ENCODE measurements at places on chromosomes 11 and 22.

GRCh38 chr11:83151274-83151977, 5.5 kb upstream of the PCF11 start:
- H3K4me3 ChIP-seq = no peak overlapping the region
- no peak overlapping the region for H3K27ac ChIP-seq
- no peak for DNase-seq
- H3K4me1 ChIP-seq = no peaks in the 10 kb centered on the region

DNA sequence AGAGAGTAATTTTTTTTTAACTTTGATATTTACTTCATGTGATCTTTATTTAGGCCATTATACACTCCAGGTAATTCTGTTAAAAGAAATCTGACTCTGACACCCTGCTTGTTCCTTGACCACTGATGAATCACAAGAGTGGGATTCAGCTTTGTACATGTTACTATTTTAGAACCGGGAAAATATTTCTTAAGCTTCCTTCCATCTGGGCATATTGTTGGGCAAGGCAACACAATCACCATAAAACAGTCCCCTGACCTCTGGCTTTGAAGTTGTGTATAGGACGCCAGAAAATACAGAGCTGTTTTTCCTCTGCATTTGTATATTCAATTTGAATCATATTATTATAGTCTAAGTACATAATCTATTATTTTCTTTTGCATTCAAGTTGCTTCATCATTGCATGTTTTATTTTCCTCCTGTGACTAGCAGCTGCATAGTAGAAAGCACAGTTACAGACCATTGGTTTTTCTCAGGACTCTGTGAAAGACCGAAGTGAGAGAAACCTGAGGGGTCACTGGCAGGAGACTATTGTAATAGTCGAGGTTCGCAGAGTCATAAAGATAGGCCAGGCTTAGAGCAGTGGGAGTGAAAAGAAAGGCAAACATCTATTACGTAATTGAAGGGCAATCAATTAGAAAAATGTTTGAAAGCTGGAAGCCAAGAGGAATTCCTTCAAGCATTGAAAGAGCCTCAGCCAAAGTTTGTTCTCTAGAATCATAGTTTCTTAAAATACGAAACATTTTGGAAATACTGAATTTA, 51.8 kb upstream of the SLC36A4 start:
- no peaks in the 10 kb centered on the region for H3K4me1 ChIP-seq
- H3K36me3 ChIP-seq = no peaks in the 10 kb centered on the region
- no peak for DNase-seq
- no peak overlapping the region for H3K4me3 ChIP-seq

- H3K4me3 ChIP-seq = no peak overlapping the region
- DNase-seq = no peak
- H3K4me1 ChIP-seq = no peaks in the 10 kb centered on the region
Measured at GRCh38 chr11:94568717-94569116, 1.5 kb downstream of the PIWIL4 start.

DNA sequence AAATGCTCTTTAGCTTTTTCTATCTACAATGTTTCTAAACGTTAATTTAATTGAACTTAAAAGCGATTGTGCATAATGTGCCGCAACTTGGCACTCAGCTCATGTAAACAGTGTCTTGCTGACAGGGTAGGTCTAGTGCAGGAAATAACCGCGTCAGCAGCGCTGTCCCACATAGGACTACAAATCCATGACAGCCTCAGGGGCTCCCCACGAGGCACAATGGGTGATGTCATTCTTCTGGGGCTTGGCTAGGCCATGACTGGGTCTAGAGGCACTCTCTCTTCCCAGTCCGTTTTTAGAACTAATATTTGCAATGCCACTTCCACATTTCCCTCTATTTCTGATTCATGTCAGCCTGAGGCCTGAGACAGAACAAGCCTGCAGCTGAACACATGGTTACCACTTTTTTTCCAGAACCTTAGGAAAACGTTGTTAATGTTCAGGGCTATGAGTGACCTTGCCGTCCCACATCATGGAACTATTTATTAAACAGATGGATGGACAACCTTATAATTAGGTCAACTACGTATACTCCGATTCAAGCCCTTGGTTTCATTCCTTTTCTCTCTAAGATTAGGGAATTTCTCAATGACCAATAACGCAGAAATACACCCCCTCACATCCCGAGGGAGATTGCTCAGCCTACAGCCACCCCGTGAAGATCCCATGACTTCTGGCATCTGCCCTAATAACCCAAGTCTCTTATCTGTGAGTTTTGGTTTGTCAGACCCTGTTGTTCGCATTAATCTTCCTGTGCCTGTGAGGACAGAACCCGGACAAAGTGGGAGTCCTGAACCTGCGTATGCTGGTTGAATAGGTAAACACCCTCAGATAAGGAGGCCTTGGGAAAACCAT, 19.4 kb upstream of the SNX32 start:
- H3K4me3 ChIP-seq = no peak overlapping the region
- no peaks in the 10 kb centered on the region for H3K36me3 ChIP-seq
- H3K27ac ChIP-seq = no peak overlapping the region
- H3K4me1 ChIP-seq = no peaks in the 10 kb centered on the region
- DNase-seq = no peak

DNA sequence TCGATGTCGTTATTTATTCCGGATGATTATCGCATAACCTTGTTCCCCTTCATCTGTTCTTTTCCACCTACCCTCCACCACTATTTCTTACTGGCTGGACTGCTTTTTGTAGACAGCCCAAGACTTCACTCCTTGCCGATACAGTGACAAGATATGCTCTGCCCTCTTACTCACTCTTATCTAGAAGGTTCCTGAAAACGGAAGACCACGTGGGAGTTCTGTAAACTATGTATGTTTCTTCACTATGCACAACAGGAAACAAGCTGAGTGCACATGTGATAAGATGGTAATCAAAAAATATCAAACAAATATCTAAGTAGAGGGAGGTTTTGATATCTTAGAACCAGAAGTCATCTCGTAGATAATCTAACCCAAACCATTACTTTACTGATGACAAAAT, 122.9 kb upstream of the ARHGAP20 start:
- no peaks in the 10 kb centered on the region for H3K36me3 ChIP-seq
- H3K27ac ChIP-seq = no peak overlapping the region
- H3K4me3 ChIP-seq = no peak overlapping the region
- peaks cover 6% of the 10 kb centered on the region for H3K4me1 ChIP-seq
- DNase-seq = no peak
- H3K27me3 ChIP-seq = peaks cover 64% of the 10 kb centered on the region

- H3K36me3 ChIP-seq = no peaks in the 10 kb centered on the region
- H3K4me1 ChIP-seq = no peaks in the 10 kb centered on the region
- H3K27ac ChIP-seq = no peak overlapping the region
- no peaks in the 10 kb centered on the region for H3K27me3 ChIP-seq
- H3K4me3 ChIP-seq = no peak overlapping the region
- no peak for DNase-seq
Measured at GRCh38 chr11:30889143-30889794, 303.1 kb upstream of the MPPED2 start.

DNA sequence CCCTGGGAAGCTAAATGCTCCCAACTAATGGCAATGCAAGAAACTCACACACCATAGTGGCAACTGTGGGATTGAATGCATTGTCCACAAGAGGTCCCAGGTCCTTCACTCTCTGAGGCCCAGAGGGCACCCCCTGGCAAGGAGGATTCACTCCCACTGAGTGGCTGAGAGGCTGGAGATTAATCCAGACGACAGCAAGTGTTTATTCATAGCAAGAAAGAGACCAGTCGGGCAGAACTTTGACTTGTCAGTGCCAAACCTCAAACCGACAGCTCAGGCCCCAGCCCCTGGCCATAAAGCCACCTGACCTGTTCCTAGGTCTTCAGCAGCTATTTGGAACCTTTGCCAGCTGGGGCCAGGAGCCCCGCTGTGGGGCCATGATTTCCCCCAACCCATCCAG, 54.5 kb upstream of the MPEG1 start:
- no peak overlapping the region for H3K4me3 ChIP-seq
- no peak overlapping the region for H3K27ac ChIP-seq
- H3K36me3 ChIP-seq = no peaks in the 10 kb centered on the region
- no peaks in the 10 kb centered on the region for H3K27me3 ChIP-seq

- H3K36me3 ChIP-seq = no peaks in the 10 kb centered on the region
- no peak for DNase-seq
- no peak overlapping the region for H3K27ac ChIP-seq
- H3K27me3 ChIP-seq = no peaks in the 10 kb centered on the region
Measured at GRCh38 chr11:104098555-104098954, 62.1 kb downstream of the DDI1 start.

- no peak overlapping the region for H3K27ac ChIP-seq
- no peaks in the 10 kb centered on the region for H3K27me3 ChIP-seq
- H3K4me3 ChIP-seq = no peak overlapping the region
Measured at GRCh38 chr11:32836946-32837345, 7.2 kb downstream of the PRRG4 start.

GRCh38 chr11:1335264-1335810, 25.9 kb upstream of the TOLLIP start:
- peaks cover 45% of the 10 kb centered on the region for H3K27me3 ChIP-seq
- DNase-seq = no peak
- no peaks in the 10 kb centered on the region for H3K4me1 ChIP-seq
- no peak overlapping the region for H3K27ac ChIP-seq
- no peaks in the 10 kb centered on the region for H3K36me3 ChIP-seq

- H3K27me3 ChIP-seq = no peaks in the 10 kb centered on the region
- H3K4me1 ChIP-seq = no peaks in the 10 kb centered on the region
- H3K36me3 ChIP-seq = peaks cover 6% of the 10 kb centered on the region
- no peak overlapping the region for H3K27ac ChIP-seq
- DNase-seq = no peak
- no peak overlapping the region for H3K4me3 ChIP-seq
Measured at GRCh38 chr11:71934213-71934612, 5.4 kb downstream of the RNF121 start.

- no peak for DNase-seq
- H3K4me1 ChIP-seq = peaks cover 9% of the 10 kb centered on the region
- H3K27ac ChIP-seq = no peak overlapping the region
- no peaks in the 10 kb centered on the region for H3K36me3 ChIP-seq
Measured at GRCh38 chr11:117439256-117439655, 111.6 kb downstream of the CEP164 start.

GRCh38 chr11:75583718-75584658, 21.9 kb downstream of the SERPINH1 start:
- no peaks in the 10 kb centered on the region for H3K36me3 ChIP-seq
- H3K27ac ChIP-seq = peak overlapping the region; percentile 94
- peak overlapping the region; percentile 80 for H3K4me3 ChIP-seq
- peak; percentile 91 for DNase-seq
- peaks cover 7% of the 10 kb centered on the region for H3K4me1 ChIP-seq
- no peaks in the 10 kb centered on the region for H3K27me3 ChIP-seq

DNA sequence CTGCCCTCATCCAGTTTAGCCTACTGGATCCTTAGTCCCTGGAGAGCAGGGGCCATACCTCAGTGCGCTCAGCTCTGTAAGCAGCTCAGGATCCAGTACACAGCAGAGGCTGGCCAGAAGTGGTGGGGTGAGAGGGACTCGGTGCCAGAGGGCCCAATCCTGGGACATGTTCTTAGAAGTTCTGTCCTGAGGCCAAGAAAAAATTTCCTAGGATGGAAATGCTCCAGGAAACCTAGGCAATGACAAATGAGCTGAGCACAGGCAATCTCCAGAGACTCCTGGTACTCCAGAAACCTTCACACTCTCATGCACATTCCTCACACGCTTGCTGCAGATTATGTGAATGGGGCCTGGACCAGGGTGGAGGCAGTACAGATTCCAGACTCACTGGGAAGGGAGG, 89.6 kb downstream of the SERGEF start:
- no peak overlapping the region for H3K27ac ChIP-seq
- no peaks in the 10 kb centered on the region for H3K36me3 ChIP-seq
- H3K4me1 ChIP-seq = no peaks in the 10 kb centered on the region
- DNase-seq = no peak

- H3K27me3 ChIP-seq = no peaks in the 10 kb centered on the region
- H3K36me3 ChIP-seq = no peaks in the 10 kb centered on the region
- no peaks in the 10 kb centered on the region for H3K4me1 ChIP-seq
- no peak overlapping the region for H3K4me3 ChIP-seq
Measured at GRCh38 chr11:91326751-91327150, 897.9 kb upstream of the FAT3 start.

GRCh38 chr11:15667127-15667725, 552.5 kb downstream of the INSC start:
- H3K4me3 ChIP-seq = no peak overlapping the region
- no peaks in the 10 kb centered on the region for H3K27me3 ChIP-seq
- H3K36me3 ChIP-seq = no peaks in the 10 kb centered on the region
- no peak overlapping the region for H3K27ac ChIP-seq

- no peak overlapping the region for H3K27ac ChIP-seq
- H3K27me3 ChIP-seq = no peaks in the 10 kb centered on the region
- peaks cover 21% of the 10 kb centered on the region for H3K4me1 ChIP-seq
- no peak for DNase-seq
- H3K36me3 ChIP-seq = no peaks in the 10 kb centered on the region
Measured at GRCh38 chr11:6442441-6442840, 1.7 kb upstream of the HPX start.

- no peak overlapping the region for H3K4me3 ChIP-seq
- no peak overlapping the region for H3K27ac ChIP-seq
- H3K36me3 ChIP-seq = no peaks in the 10 kb centered on the region
- peaks cover 4% of the 10 kb centered on the region for H3K27me3 ChIP-seq
- peak; percentile 75 for DNase-seq
Measured at GRCh38 chr22:49838771-49839717, 11.4 kb upstream of the BRD1 start.

- DNase-seq = no peak
- H3K4me1 ChIP-seq = no peaks in the 10 kb centered on the region
- no peak overlapping the region for H3K27ac ChIP-seq
Measured at GRCh38 chr22:46004105-46004866, 27.3 kb upstream of the WNT7B start.

DNA sequence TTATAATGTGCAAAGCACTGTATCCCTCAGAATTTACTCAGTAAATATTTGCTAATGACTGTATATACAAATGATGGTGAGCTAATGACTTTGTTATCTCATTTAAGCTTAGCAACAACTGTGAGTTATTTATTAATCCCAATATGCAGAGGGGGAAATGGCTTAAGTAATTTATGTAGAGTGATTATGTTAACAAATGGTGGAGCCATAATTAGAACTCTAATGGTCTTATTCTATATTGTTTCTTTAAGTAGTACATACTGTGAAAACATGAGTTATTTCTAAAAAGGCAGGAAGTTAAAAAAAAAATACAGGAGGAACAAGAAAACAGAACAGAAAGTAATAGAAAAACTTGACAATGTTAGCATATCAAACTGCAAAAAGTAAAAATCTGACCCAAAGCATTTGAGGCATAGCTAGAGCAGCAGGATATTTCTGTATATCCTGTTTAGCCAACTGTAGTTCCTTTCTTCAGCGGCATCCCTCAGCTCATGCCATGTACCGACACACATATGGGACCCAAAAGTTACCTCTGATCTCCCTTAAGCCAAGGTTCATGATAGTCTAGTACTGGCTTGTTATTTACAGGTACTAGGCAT, 94.2 kb downstream of the FCHSD2 start:
- no peaks in the 10 kb centered on the region for H3K36me3 ChIP-seq

- H3K27me3 ChIP-seq = peaks cover 45% of the 10 kb centered on the region
- no peak for DNase-seq
- H3K27ac ChIP-seq = no peak overlapping the region
- H3K4me3 ChIP-seq = no peak overlapping the region
- peaks cover 13% of the 10 kb centered on the region for H3K4me1 ChIP-seq
Measured at GRCh38 chr11:117710211-117710610, 86.8 kb downstream of the DSCAML1 start.
